ENCODE measurements at places on chromosomes 2 and 18.

DNA sequence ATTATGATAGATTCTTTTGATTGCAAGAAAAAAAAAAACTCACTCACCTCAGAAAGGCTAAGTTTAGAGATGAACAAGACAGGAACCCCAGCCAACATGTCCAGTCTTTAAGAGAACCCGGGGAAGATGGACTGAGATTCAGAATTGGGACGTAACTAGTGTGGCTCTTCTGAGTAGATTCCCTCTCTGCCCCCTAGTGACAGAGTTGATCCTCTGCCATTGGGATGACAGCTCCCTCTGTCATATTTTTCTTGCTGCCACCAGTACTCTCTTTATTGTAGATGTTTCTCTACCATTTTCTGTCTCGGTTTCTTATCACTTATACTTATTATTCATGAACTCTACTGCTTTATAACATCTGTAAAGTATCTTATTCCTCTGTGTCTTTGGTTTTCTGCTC lies 77.7 kb downstream of the GULP1 start:
- DNase-seq: peak; percentile 5

DNA sequence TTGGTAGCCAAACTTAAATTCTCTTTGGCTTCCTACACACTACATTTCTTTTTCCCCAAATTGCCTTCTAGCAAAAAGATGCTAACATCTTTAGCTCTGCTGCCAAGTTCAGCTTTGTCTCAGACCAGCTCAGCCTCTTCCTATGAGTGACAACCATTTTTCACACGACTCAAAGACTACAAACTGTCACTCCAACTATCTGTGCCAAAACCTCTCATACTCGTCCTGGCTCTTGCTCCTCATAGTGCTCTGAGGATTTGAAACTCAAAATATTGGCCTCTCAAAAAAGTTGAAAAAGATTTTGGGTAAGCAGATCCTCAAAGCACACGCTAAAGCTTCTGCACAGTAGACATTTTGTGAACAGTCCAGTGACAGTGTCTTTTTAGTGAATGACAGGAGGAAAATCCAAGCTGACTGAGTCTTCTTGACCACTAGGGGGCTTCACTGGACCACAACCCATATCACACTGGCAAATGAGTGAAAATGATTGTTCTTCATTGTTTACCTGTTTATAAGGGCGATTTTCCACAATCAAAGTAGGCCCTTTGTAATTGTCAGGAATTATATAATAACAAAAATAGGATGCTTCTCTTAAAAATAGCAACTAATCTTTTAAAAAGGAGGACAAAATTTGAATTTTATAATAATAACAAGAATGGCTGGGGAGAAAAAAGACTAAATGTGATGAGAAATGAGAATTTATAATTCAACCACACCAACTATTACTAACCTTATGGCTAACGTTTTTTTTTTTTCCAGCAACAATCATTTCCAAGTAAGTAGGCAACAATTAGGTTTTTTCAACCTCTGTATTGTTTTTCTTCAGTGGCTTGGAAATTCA lies 85.5 kb upstream of the PGAP1 start:
- peak; percentile 11 for DNase-seq

DNA sequence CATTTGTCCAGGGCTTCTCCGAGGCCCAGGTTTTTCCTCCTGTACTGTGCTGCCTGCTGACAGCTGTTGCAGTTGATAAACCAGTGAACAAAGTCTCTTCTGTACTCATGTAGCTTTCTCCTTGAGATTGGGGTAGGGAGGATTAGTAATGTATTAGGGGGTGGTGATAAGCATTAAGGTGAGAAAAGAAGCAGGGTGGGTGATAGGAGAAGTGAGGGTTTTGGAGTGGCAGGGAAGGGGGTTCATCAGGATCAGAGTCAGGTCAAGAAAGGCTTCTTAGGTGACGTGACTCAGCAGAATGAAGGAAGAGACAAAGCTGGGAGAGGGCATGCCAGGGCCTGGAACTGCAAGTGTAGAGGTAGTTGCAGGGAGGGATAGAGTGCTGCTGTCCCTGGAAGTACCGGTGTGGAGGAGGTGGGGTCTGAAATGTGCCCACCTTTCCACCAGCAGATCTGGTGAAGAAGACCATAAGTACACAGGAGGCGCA lies 48.7 kb downstream of the PKP4 start:
- no peak for DNase-seq

GRCh38 chr2:11071211-11071610 lies 84.1 kb upstream of the SLC66A3 start:
- DNase-seq: no peak

GRCh38 chr18:33804258-33804657 lies 226.2 kb downstream of the ASXL3 start:
- DNase-seq: no peak

GRCh38 chr2:238289574-238289973 lies 1.2 kb upstream of the PER2 start:
- no peak for DNase-seq

DNA sequence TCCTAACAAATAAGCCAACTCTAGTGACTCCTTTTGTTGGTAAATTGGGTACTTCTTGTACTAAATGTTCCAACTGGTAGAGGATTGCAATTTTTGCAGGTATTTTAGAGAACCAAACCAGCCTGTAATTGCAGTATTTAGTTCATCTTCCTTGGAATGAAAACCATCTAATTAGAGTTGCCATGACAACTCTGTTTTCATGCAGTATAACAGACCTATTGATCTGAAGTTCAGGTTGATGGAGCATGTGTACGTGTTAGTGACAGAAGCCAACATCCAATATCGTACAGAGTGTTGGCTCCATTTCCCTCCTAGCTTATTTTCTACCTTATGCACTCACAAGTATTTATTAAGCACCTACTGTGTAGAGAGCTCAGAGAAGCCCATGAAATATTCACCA lies 176.3 kb upstream of the FOSL2 start:
- DNase-seq: no peak

DNA sequence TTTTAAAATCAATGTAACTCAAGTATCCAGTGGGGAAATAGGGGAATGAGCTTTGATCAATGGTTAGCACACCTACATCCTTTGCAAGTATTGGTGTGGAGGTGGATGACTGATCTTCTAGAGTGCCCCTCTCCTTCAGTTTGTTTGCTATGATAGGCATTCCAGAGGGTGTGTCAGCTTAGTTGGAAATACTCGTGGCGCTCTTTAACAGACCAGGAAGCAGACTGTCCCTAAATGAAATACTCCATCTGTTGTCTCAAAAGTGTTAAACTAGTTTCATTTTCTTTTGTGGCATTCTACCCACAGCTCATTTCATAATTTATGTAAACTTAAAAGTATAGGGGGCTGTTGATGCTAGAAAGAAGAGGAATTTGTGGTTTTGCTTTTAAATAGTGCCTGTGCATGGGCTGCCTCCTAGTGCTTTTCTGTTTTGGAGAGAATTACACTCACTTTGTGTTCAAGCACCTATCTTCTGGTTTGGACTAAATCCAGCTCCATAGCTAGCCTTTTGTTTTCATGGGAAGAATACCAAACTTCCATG lies 66.2 kb downstream of the STAT1 start:
- no peak for DNase-seq

DNA sequence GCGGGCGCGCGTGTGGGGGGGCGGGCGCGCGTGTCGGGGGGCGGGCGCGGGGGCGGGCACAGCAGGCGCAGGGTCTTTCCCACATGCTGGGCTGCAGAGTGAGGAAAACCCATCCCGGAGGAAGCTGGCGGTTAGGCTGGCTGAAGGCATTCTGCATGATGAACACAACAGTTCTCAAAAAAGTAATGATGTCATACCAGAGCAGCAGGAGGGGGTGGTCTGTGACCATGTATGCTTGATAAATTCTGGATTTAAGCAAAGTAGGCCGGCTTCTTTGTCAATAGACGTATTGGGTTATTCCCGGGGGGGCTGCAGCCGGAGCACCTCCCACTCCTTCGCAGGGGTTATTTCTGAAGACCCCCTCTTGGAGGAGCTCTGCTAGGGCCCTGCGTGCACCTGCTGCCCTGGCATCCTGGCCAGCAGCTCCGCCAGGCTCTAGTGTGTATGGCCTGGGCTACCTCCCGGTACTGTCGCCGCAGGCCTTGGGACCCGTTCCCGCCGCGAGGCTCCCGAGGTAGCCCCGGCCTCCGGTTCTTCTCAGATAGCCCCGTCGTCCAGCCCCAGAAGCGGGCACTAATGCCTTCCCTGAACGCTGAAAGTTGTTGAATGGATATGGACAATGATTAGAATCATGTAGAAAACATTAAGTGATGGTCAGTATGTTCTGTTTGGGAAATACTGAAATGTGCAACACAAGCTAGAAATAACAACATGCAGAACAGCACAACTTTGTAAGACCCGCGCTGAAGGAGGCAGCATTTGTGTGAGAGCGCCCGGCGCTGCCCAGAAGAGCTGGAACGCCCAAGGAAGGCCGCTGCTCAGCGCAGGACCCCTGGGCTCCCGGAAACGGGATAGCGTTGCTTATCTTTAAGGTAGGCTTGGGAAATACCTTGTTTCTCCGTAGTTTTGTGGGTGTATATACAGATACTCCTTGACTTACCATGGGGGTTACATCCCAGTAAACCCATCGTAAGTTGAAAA lies 101.4 kb upstream of the RAB6C start:
- peak; percentile 50 for DNase-seq

DNA sequence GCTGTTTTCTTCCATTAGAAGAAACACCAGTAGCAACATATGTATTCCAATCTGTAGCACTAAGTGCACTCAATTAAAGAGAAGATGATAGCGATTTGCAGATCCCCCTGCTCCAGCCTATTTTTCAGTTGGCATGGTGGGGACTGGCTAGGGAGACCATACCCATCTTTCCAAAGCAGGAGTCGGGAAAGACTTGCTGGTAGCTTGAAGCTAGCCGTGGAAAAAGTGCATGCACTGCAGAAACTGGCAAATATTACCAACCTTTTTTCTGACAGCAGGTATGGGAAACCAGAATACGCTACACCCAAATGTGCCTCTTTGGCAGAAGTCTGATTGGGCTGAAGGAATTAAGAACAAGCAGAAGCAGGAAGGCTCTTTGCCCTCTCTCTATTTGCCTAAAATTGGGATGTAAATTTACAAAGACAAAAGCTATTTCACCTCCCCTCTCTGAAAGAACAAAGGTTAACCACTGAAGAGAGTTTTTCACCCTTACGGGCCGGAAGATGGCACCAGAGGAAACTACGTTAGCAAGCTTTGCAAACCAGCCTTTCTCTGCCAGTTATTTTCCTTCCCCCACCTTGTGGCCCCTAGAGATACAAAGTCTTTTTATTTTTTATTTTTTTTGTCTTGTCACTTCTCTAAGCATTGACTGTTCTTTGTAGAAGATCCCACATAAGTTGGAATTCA lies 273.1 kb downstream of the DLGAP1 start:
- DNase-seq: no peak

- no peak for DNase-seq
Measured at GRCh38 chr2:106339132-106339531, 129.1 kb downstream of the RGPD3 start.

All from substantia nigra (tissue), 51 donors.